ENCODE measurements at places on chromosomes 6 and 20. TPM values are rescaled to one million over a fixed set of nuclear protein-coding genes. Genes with fewer than 3 reads are reported as not detected.

GRCh38 chr6:53431704-53432103 is 83.0 kb upstream of the ELOVL5 start:
- DNase-seq = no peak

GRCh38 chr6:68726992-68727391 is 91.9 kb downstream of the ADGRB3 start:
- DNase-seq = no peak

The LIME1 gene
- total RNA-seq = 17.5 TPM

The SMLR1 gene
- total RNA-seq = 1.1 TPM

DNA sequence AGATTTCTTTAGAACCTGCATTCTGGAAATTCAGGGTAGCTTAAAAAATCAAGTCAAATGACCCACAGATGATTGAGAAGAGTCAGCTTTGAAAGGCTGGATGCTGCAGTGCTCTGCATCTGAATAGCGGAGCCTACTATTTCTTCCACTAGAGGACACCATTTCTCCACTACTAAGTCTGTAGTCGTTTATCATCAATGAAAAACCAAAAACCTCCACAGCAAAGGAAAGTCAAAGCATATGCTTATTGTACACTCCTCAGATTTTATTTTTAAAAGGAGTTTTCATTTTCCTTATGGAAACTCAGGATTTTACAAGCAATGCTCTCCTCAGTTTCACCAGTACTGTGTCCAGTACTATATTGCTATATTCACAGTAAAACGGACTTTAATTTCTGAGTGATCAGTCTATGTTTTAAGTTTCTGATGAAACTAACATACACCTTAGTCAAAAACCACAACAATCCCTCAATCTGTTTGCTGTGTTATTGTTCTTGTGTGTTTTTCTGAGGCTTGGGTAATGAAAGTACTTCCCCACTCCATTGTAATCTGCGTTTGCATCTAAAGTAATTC is 50.5 kb upstream of the ENPP5 start:
- DNase-seq = peak; percentile 6

DNA sequence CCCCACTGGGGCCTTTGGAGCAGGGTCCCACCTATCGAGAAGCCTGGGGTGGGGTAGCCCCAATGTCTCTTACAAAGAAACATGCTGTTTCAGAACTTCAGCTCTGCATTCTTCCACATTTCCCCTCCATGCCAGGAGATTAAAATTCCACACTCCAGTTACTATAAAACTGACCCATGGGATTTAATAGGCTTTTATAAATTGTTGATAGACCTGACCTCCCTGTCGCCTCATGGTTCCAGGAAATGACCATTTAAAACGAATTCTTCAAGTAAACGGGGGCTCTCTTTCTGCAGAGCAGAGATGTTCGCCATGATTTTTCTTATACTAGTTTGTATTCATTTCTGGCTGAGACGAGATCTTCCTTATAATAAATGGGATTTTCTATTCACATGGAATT is 19.3 kb downstream of the RIN2 start:
- no peak for DNase-seq

The MTG2 gene
- 31.6 TPM for total RNA-seq

The SIGLEC1 gene
- not detected for total RNA-seq

The PKIB gene
- total RNA-seq = 89.3 TPM

DNA sequence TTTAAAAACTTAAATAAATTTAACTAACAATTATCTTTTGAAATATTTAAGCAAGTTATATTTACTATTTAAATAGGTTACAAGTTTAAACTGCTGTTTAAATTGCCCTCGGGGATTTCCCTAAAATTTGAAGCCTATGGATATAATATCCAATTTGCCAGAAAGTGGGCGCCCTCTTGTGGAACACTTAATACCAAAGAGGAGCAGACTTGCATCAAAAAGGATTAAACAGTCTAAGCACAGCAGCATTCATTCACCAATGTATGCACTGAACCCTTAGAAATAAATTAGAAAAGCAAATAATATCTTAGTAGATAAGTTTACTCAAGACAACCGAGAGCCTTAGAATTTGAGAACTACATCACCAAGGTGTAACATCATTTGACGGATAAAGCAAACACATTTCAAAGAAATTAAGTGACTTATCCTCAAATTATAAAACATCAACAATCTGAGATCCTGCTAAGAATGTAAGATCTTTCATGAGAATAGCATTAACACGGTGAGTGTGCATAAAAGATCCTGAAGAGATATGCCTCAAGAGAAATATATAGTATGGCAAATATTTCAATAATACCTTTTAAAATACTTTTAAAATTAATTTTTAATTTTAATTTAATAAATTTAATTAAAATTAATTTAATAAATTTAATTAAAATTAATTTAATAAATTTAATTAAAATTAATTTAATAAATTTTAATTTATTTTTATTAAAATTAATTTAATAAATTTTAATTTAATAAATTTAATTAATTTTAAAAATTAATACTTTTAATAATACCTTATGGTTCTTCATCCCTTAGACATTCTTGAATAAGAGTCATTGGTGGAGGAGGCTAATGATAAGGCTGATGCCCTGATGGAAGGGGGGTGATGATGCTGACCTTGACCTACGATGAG is 11.5 kb upstream of the MEP1A start:
- DNase-seq = peak; percentile 33

- no peak for DNase-seq
Measured at GRCh38 chr6:44923444-44923843, 404.7 kb upstream of the RUNX2 start.

GRCh38 chr6:125593746-125594145 is 155.7 kb upstream of the HEY2 start:
- DNase-seq = no peak

The SAMD5 gene
- total RNA-seq = 6.9 TPM

- DNase-seq = peak; percentile 56
Measured at GRCh38 chr6:32785781-32786533, 22.6 kb upstream of the HLA-DQB2 start.

The FAM229B gene
- 14.7 TPM for total RNA-seq

Data from Caki2 (cell line).